ENCODE measurements at places on chromosomes 4 and X.

DNA sequence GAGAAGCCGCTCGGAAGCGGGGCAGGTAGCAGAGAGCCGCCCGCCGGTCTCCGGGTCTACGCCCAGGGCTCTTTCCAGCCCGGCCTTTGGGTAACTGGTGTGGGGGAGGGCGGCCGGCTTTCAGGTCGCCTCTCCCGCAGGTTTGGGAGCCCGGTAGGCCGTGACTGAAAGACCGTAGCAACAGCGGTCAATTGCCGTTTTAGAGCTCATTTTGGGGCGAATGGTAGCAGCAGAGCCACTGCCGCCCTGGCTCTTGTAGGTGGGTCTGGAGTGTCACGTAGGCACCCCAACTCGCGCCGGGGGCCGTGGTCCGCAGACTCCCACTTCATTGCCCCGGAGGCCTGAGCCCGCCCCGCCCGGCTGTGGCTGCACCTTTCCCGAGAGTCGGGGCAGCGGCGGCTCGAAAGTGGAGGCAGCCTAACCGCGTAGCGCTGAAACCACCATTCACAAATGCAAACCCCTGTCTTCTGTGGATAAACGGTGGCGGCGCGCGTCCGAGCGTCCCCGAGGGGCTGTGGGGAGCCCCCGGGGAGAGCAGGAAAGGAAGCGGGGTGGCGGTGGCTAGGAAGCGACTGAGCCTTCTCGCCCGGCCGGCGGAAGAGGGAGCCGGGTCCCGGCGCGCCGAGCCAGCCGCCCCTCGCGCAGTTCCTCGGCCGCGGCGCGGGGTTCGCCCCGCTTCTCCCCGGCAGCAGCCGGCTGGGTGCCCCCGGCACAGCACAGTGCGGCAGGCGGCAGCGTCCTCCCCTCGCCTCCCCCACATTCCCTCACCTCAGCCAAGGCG is 2185.1 kb upstream of the TENM3 start:
- DNase-seq, result no peak

DNA sequence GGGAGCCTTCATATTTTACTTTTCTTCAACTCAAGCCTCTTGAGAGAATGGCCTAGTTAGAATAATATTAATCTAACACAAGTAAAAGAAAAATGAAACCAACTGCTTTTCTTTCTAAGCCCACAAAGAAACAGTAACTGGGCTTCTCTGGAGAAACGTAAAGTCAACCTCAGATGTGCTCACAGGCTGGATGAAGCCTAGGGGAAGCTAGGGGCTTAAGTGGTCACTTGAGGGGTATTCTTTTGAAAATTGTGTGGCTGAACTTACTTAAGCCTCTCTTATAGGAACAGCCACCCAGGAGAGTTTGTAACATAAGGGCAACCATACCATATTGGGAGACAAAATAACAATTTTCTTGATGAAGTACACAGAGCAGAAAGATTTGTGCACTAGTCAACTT is 279.0 kb downstream of the SPRY1 start:
- no peak for DNase-seq

- DNase-seq, result no peak
Observed at GRCh38 chr4:174523025-174523693, 871 bp upstream of the HPGD start.

DNA sequence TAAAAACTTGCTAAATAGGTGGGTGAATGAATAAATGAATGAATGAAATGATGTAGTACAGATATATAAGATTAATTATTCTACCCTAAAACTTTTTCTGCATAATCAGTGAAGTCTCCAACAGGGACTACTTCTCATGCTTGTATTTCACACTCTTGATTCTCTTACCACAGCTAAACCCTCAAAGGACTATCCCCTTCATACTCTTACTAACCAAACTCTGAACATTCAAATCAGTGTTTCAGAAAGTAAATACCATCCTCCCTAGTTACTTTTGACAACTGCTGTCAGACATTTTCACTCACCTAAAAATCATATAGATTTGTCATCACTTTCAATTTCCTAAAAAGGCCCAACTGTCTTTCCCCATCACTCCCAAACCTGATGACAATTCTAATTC is 234.3 kb upstream of the HHIP start:
- DNase-seq, result no peak

- DNase-seq, result no peak
Observed at GRCh38 chrX:26958261-26958660, 504.9 kb downstream of the PPP4R3C start.

GRCh38 chrX:5780821-5781220 is 447.8 kb downstream of the NLGN4X start:
- no peak for DNase-seq

GRCh38 chrX:143139681-143140080 is 114.0 kb downstream of the SPANXN4 start:
- DNase-seq, result no peak

Data from HuH-7 (cell line).